AG08396 (cell line): ENCODE measurements at places on chromosomes 7 and 10.

DNA sequence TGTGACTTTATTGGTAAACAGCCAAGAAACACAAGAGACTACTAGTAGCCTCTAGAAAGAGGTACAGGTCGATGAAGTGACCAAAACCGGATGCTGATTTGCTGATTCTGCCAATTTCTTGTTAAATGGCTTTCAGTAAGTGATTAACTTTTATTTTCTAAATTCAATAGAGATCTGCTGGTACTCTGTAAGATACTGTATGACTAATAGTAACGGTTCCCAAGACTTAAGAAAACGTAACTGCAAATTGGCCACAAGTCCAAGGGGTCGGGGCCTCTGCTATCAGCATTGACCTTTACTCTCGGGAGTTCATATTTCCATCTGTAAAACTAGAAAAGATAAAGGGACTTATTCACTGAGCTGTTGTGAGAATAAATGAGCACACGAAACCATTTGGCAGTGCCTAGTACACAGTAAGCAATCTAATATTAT is 1.4 kb downstream of the FAM3C start:
- DNase-seq: peak; percentile 8

- DNase-seq: no peak
These were observed 163.8 kb downstream of the SVIL start for GRCh38 chr10:29470843-29471543.

DNA sequence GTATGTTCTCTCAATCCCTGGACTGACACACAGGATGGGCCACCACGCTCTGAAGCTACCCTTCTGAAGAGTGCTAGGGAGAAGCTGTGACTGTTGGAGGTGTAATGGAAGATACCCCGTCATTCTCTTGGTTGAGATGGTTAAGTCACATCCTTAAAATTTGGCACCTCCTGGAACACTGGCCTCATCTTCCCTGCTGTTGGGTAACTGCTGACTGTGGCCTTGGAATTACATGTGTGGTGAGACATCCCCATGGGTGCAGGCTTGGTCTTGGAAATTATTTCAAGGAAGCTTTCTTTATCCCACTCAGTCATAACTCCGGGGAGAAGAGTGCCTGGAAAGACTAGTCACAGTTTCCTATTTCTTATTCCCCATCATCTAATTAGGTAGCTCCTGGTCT is 62.0 kb downstream of the LRMDA start:
- no peak for DNase-seq

DNA sequence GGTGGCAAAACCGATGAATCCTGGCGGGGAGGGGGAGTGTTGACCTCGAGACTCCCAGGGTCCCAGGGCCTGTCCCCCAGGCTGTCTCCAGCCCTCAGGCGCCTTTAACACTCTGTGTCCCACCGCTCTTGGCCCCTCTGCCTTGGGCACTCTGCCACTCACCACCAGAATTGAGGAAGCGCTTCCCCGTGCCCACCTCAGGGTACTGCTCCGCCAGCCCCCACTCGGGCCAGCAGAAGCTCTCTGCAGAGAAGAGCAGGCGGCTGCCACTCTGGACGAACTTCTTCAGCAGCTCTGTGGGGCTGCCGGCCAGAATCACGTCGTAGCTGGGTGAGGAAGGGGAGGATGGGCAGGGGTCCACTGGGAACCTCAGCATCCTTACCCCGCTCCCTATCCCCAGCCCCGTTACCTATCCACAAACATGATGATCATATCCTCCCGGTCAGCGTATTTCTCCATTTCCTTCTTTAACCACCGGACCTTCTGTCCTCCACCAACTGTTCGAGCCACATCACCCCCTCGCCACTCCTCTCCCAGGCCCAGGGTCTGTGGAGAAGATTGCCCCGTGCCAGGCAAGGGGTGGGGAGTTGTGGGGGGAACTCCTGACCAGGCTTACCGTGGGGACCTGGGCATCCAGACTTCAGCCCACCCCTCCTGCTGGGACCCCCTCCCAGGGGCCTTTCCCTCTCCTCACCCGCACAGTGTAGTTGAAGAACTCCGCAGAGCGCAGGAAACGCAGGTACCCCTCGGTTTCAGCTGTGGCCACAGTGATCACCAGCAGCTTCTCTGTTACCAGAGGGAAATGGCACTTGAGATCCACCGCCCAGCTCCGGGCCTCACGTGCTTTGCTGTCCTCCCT is 1.2 kb downstream of the PLOD3 start:
- DNase-seq: peak; percentile 60

- DNase-seq: no peak
These were observed 988.9 kb upstream of the ZNF722 start for GRCh38 chr7:63009771-63010170.

DNA sequence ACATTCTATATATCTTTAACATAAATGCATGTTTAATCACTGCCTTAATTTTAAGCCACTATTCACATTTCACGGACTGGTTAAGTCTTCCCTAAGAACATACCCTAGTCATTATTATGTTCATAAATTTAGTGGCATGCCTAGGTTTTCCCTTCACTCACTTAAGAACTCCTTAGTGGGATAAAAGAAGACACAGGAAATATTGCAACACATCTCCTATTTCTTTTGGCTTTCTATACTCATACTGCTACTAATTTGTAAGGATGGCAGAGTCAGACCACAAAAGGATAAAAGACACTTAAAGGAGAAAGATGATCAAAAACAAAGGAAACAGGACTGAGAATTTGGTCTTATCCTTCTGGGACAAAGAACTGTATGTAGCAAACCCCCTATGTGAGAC is 951.4 kb downstream of the SORCS3 start:
- no peak for DNase-seq

GRCh38 chr10:84523526-84523925 is 195.1 kb downstream of the CCSER2 start:
- no peak for DNase-seq

- DNase-seq: no peak
These were observed 275.6 kb upstream of the AOAH start for GRCh38 chr7:36999626-37000485.

DNA sequence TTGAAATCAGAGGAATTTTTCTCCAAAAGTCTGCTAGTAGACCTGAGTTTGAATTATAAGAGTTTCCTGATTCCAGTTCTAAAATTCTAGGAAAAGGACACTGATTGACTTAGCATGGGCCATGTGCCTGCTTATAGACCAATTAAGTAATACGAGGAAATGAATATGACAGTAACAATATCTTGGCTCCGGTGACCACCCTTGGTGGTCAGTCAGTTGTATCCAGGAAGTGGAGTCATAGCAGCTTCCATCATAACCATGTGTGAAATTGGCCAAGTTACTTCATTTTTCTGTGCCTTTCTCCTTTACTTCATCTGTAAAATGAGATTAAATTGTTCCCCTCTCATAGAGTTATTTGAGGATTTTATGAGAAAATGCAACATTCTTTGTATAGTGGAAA is 66.9 kb downstream of the MTPAP start:
- no peak for DNase-seq
